ENCODE measurements at places on chromosomes 5 and 9.

- H3K27ac ChIP-seq = no peak overlapping the region
- H3K36me3 ChIP-seq = peaks cover 7% of the 10 kb centered on the region
- no peak overlapping the region for H3K4me3 ChIP-seq
- H3K4me1 ChIP-seq = peaks cover 54% of the 10 kb centered on the region
- no peaks in the 10 kb centered on the region for H3K27me3 ChIP-seq
Measured at GRCh38 chr5:139451176-139451575, 11.4 kb downstream of the ECSCR start.

DNA sequence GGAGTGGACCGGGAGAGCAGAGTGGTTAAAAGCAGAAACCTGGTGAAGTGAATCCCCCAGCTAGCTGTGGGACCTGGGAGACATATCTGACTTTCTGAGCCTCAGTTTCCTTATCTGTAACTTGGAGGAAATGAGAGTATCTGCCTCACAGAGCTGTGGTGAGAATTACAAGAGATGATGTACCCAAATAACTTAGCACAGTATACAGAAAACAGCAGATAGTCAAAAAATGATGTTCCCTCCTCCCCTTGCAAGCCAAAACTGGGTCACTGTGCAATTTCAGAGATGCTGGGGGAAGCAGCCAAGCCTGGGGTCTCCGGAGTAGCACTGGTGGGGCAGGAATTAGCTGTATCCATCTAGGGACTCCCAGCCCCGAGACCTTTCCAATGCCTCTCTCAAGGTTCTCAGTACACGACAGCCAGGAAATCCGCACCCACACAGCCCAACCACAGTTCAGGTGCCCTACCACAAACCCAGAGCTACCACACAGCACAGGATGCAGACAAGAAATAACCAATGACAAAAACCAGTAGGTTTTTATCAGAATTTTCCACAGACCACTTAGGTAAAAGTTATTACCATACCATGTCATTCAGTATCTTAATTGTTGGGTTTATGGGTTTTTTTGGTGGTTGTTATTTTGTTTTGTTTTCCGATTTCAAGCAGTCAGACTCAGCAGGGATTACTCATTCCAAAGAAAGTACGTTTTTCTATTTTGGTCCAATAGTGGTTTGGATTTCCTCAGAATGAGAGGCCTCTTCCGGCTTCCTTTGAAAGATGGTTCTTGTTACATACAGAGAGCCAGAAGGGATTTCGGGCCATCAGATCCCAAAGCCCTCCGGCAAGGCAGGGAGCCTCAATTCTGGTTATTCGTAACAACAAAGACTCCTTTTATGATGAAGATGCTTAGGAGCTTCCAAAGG lies 4.9 kb upstream of the HRH2 start:
- H3K36me3 ChIP-seq = peaks cover 20% of the 10 kb centered on the region
- no peaks in the 10 kb centered on the region for H3K27me3 ChIP-seq
- H3K4me1 ChIP-seq = peaks cover 81% of the 10 kb centered on the region
- peak overlapping the region; percentile 98 for H3K27ac ChIP-seq
- peak overlapping the region; percentile 66 for H3K4me3 ChIP-seq

- DNase-seq = peak; percentile 93
- peak within 1 kb of the TSS; percentile 93 for H3K4me3 ChIP-seq
- no peaks in the 10 kb centered on the region for H3K27me3 ChIP-seq
- peak within 1 kb of the TSS; percentile 87 for H3K27ac ChIP-seq
Measured at GRCh38 chr9:36572515-36573418, at the start of gene MELK. Gene MELK (plus strand): TSS chr9:36572895. CDS start chr9:36581682, 8,787 bp downstream.

DNA sequence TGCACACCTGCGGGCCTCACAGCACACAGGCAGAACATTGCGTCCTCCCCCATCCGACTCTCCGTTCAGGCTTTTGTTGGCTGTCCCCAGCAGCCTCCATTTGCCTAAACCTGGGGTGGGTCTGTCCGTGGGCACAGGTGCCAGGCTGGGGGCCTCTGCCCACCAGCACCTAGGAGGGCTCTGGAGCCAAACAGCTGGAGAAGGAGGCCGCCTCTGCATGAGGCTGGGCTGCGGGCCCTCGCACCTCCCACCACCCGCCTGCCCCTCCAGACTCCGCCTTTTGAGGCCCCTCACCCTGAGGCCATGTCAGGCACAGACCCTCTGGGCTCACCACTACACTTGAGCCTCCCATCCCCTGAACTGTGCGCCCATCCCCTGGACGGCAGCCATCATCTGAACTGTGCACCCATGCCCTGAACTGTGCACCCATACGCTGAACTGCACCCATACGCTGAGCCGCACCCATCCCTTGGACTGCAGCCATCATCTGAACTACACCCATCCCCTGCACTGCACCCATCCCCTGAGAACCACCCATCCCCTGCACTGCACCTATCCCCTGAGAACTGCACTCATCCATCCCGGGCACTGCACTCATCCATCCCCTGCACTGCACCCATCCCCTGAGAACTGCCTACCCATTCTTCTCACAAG lies 98.0 kb upstream of the OTULINL start:
- DNase-seq = no peak
- peaks cover 3% of the 10 kb centered on the region for H3K36me3 ChIP-seq
- H3K27me3 ChIP-seq = no peaks in the 10 kb centered on the region
- no peak overlapping the region for H3K27ac ChIP-seq
- H3K4me3 ChIP-seq = no peak overlapping the region

DNA sequence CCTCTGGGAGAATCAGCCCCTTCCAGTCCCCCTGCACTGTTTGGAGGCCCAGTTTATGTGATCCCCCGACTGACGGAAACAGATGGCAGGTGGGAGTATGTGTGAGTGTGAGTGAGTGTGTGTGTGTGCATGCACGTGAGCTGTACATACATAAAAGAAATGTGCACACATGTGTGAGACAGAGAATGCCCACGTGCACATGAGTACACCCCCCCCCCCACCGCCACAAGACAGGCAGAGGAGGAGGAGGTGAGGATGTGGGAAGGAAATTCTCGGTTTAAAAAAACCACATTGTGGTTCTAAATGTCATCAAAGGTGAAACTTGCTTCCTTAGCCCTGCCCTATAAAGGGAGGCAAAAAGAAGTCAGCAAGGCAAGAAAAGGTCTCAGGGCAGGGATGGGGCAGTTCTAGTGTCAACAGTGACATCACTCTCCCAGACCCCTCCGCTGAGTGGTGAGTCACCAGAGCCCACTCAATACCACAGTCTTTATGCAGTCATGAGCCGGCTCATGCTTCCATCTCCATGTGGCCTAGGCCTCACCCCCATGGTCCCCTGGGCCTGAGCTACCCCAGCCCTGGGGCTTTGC lies 79.2 kb upstream of the HSPA9 start:
- H3K27ac ChIP-seq = peak overlapping the region; percentile 72
- H3K4me3 ChIP-seq = no peak overlapping the region
- H3K4me1 ChIP-seq = peaks cover 28% of the 10 kb centered on the region
- H3K36me3 ChIP-seq = no peaks in the 10 kb centered on the region
- DNase-seq = peak; percentile 79

GRCh38 chr9:115413304-115413703 lies 295.3 kb upstream of the TNC start:
- H3K27me3 ChIP-seq = peaks cover 12% of the 10 kb centered on the region
- no peaks in the 10 kb centered on the region for H3K4me1 ChIP-seq
- H3K27ac ChIP-seq = no peak overlapping the region
- H3K36me3 ChIP-seq = no peaks in the 10 kb centered on the region

DNA sequence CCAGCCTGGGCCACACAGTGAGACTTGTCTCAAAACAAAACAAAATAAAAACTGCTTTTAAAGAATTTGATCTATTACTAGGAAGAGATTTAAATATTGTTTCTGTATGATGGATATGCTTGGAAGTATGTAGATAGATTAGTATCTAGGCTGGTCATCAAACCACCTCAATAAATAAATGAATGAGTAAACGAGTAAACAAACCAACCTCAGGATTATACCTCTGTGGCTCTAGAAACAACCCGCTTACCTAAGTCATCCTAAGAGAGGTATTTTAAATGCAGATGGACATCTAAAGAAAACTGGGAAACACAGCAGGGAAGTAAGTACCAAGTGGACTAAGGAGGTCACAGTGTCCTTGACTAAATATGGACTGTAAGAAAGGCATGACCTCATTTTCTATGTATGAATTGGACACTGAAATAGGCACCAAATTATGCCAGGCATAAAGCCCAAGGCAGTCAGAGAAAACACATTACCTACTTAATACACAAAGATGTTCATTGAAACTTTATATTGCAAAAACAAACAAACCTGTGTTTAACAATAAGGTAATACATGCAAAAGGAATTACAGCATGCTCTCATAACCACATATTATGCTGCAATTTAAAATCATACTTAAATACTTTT lies 7.3 kb downstream of the ANKH start:
- no peak overlapping the region for H3K4me3 ChIP-seq
- DNase-seq = no peak
- no peak overlapping the region for H3K27ac ChIP-seq
- peaks cover 59% of the 10 kb centered on the region for H3K4me1 ChIP-seq
- no peaks in the 10 kb centered on the region for H3K27me3 ChIP-seq
- H3K36me3 ChIP-seq = peaks cover 23% of the 10 kb centered on the region

DNA sequence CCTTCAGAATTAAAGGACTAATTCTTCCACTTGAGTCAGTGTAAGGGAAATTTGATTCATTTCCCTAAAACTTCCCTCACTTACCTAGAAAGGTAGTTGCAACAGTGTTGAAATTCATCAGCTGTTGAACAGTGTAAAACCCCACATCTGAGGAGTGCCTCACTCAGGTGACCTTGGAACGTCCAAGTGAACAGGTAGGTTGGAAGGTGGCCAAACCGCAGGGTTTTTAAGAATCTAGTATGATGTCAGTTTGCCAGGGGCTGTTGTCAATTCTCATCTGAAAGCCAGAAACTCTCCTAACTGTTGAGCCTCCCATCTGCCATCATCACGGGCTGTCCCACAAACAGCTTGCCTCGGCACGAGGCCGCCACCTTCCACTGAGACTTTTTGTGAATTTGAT lies 105.7 kb downstream of the TMEM174 start:
- no peaks in the 10 kb centered on the region for H3K4me1 ChIP-seq
- no peak overlapping the region for H3K4me3 ChIP-seq
- no peak for DNase-seq
- peaks cover 73% of the 10 kb centered on the region for H3K27me3 ChIP-seq

- peaks cover 1% of the 10 kb centered on the region for H3K4me1 ChIP-seq
- no peak overlapping the region for H3K27ac ChIP-seq
- H3K27me3 ChIP-seq = peaks cover 16% of the 10 kb centered on the region
- H3K4me3 ChIP-seq = no peak overlapping the region
Measured at GRCh38 chr9:86246752-86247161, 12.7 kb downstream of the C9orf153 start.

DNA sequence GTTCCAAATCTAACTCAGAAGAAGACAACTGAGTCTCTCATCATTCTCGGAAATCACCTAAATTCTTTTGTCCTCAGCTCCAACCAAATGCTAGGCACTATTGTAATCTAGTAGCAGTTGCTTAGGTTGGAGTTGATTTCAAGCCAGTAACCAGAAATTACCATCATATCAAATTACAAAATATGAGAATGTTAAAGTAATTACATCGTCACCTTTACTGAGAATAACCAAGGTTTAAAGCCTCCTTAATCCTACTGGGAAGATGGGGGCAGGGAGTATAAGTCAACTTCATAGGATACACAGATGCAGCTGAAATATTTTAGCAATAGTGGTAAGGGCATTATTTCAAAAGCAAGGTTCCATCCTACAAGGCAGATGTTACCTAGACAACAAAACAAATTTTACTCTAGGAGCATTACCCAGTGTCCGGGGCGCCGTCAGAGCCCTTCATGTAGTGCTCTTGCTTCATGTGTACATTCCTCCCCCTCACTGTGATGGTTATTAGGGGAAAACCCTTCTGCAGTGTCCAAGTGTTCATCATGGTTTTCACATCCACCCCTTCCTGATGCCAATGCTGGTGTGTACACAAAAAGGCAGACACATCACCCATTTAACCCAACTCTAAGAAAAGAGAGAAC lies 19.5 kb downstream of the ERAP1 start:
- peaks cover 17% of the 10 kb centered on the region for H3K4me1 ChIP-seq
- peaks cover 92% of the 10 kb centered on the region for H3K36me3 ChIP-seq
- peak overlapping the region; percentile 74 for H3K27ac ChIP-seq
- DNase-seq = no peak
- no peaks in the 10 kb centered on the region for H3K27me3 ChIP-seq
- H3K4me3 ChIP-seq = no peak overlapping the region

- no peak overlapping the region for H3K27ac ChIP-seq
- H3K4me3 ChIP-seq = no peak overlapping the region
- H3K36me3 ChIP-seq = no peaks in the 10 kb centered on the region
- peaks cover 4% of the 10 kb centered on the region for H3K4me1 ChIP-seq
- no peak for DNase-seq
Measured at GRCh38 chr9:38035873-38036272, 33.2 kb downstream of the SHB start.

GRCh38 chr5:79702606-79703380 lies 13.2 kb downstream of the CMYA5 start:
- no peak overlapping the region for H3K4me3 ChIP-seq
- no peaks in the 10 kb centered on the region for H3K36me3 ChIP-seq
- peak overlapping the region; percentile 28 for H3K27ac ChIP-seq
- H3K4me1 ChIP-seq = peaks cover 16% of the 10 kb centered on the region
- no peaks in the 10 kb centered on the region for H3K27me3 ChIP-seq

DNA sequence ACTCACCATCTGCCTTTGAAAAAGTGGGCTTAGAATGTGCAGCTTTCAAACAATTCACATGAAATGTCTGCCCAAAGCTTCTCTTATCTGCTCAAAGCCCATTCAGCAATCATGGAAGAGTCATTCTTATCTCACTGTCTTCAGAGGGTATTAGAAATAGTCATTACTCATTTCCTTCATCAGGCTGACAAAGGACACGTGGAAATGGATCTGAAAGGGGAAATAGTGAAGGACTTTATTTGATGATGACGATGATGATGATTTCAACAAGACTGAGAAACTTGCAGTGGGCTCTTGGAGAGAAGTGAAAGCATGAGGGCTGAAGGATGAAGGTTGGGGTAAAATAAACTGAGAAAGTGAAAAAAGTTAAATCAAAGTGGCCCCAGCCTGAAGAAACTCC lies 194.3 kb downstream of the SMARCA2 start:
- H3K27ac ChIP-seq = no peak overlapping the region
- H3K36me3 ChIP-seq = no peaks in the 10 kb centered on the region
- no peaks in the 10 kb centered on the region for H3K27me3 ChIP-seq

DNA sequence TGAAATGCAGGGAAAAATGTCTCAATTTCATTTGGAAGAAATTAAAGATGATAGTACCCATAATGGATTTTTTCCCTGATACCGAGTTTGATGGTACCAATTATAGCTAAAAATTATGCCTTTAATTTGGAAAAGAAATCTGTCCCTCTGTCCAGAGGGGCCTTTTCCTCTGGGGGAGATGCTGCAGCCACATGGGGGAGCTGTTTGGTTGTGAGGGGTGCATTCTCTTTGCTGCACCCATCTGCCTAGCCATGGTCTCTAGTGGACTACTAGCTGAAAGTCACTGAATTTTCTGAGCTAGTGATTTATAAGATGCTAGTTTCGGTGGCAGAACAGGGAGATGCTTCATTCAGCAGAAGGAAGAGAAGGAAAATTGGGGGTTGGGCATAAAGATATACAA lies 9.6 kb downstream of the SEC61B start:
- no peak overlapping the region for H3K27ac ChIP-seq
- no peak overlapping the region for H3K4me3 ChIP-seq
- DNase-seq = no peak

DNA sequence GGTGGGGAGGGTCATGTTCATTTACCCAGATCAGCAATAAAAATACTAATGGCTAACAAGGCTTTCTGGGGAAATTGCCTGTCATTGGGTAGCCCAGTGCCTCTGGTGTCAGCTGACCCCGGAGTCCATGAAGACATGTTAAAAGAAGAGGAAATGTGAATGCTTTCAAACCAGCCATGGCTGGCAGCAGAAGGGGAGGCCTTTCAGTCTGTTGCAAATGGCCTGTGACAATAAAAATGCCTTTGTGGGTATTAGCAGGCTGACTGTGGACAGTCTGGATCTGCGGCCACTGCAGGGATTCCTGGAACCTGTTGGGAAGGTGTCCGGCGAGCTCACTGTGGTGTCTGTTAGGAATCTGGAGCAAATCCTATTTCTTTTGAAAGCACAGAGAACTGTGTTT lies 7.5 kb downstream of the ABL1 start:
- no peaks in the 10 kb centered on the region for H3K36me3 ChIP-seq
- H3K27ac ChIP-seq = no peak overlapping the region
- H3K27me3 ChIP-seq = no peaks in the 10 kb centered on the region

Measured in activated T-cell treated with anti-CD3 and anti-CD28 coated beads, Interleukin-2, amount 50 U/mL, for 24 hours (primary cell).